ENCODE measurements at places on chromosomes 4 and X. TPM values are rescaled to one million over a fixed set of nuclear protein-coding genes. Genes with fewer than 3 reads are reported as not detected.

DNA sequence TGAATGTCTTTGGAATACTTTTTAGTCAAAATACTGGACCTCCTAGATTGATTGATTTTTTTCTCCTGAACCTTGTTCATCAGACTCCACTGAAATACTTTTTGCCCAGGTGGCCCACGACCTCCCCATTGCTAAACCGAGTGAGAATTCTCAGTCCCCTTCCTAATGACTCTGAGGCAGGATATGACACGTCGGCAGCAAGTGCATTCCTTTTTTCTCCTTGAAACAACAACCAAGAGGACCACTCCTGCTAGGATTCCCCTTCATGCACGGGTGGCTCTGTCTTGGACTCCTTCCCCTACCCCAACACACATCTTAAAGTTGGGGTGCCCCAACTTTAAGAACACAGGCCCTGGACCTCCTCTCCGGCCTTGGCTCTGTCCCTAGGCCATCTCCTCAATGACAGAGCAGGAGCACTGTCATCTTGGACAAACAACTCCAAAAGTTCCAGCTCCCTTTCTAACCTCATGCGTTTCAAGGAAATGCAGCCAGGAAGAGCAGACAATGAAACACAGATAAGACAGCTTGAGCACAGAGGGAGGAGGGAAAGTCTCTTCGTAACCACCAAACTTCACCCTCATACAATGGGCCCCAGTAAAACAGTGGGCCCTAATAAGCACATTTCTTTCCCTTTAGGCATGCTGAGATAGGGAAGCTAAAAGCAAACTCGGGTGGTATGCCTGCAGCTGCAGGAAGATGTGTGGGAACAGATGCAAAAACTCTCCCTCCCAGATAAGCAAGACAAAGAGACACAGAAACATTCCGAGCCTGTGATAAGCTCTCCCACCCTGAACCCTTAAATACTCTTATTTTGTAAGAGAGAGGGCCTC is 33.9 kb downstream of the ZBTB49 start:
- DNase-seq, result no peak

FATE1 gene
- total RNA-seq, result not detected

- no peak for DNase-seq
Observed at GRCh38 chr4:132195176-132195575, 953.9 kb upstream of the PCDH10 start.

GRCh38 chrX:6666624-6667023 is 131.7 kb upstream of the VCX3A start:
- no peak for DNase-seq

- DNase-seq, result no peak
Observed at GRCh38 chr4:102843938-102844337, 16.6 kb upstream of the UBE2D3 start.

- DNase-seq, result no peak
Observed at GRCh38 chr4:122555216-122555615, 65.7 kb downstream of the IL21 start.

DNA sequence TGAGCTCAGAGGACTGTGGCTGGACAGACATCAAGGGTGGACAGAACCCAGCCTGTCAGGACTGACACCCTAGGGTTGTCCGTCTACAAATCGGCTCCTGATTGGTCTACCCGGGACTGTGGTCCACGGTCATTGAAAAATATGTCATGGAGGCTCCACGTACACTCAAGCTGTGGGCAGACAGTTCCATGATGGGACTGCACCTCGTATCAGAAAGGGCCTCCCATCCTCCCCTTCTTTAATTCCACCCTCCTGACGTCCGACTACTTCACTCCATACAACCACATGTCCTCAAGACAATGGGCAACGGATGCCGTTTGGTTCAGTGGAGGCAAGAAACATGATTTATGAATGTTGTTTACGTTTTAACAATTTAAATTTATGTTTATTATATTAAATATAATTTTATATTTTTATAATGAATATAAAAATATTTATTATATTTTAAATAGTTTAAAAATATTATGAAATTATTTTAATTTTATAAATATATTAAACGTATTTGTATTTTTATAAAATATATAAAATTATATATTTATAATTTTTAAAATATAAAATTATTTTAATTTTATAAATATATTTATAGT is 58.0 kb upstream of the SHOX start:
- DNase-seq, result no peak
